ENCODE measurements at places on chromosomes 2 and 18. TPM values are rescaled to one million over a fixed set of nuclear protein-coding genes. Genes with fewer than 3 reads are reported as not detected.

DNA sequence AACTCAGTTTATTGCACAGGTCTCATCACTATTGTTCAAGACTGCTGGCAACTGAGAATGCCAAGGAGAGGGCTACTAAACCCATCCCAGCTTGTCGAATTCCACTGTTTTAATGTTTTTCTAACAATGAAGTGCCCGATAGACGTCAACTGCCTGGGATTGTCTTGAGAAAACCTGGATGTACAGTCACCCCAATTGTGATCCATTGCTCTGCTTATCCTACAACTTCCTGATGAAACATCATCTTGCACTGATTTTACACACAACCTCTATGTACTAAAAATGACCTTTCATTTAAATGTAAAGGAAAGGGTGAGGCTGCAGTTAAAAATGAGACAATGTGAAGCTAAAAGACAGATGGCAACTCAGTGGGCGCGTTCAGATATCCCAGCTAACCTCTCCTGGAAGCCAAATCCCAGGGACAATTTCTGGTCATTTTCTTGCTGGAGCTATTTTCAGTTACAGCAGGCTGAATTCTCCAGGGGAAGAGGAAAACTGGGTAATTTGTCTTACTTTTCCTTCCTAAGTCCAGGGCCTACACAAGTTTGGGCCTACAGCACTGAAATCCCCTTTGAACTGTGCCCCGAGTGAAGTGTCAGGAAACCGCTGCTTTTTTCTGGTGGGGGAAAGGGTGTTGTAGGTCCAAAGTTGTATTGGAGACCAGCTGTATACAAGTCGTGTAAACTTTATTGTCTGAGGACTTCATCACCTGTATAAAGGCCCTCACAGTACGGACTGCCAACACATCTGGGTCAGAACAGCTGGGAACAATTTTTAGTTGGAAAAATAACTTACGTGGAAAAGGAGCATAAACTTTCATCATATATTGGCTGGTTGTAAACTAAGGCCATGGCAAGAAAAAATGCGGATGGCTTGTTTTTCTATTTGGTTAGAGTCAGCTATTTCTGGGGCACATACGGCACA is 68.9 kb upstream of the LTBP1 start:
- no peak for DNase-seq

DNA sequence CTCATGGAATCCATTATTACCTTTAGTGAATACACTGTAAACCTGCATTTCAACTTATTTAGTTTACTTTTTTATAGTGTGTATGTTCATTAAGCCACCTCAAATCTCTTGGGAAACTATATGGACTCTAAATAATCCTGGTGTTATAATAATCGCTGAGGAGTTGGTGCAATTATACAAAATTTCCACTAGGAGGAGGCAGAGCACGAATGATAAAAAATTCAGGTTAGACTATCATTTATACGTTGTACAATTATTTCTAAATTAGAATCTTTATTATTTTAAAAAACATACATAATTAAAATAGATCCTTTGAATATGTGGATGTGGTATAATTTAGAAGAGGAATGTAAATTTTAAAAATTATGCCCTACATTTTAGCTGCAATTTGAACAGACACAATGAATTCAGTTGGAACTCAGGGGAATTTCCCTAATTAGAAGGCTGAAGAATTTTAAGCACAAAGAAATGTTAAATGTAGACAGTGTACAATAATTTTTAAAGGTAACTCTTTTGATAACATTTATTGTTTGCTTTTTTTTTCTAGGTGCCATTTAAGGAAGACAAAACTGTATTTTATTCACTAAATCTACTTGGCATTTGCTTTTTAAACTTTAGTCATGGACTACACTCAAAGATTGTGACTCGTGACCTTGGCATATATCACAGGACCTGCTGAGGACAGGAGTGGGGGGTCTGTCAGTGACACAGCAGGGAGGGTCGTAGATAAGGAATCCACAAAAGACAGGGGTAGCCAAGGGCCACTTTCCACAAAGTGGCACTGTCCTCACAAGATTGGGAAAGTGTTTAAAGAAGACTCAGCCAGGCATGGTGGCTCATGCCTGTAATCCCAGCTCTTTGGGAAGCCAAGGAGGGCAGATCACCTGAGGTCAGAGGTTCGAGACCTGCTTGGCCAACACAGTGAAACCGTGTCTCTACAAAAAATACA is 45.5 kb downstream of the RAB12 start:
- DNase-seq = peak; percentile 51

GRCh38 chr18:70499218-70499691 is 210.4 kb downstream of the SOCS6 start:
- no peak for DNase-seq

DNA sequence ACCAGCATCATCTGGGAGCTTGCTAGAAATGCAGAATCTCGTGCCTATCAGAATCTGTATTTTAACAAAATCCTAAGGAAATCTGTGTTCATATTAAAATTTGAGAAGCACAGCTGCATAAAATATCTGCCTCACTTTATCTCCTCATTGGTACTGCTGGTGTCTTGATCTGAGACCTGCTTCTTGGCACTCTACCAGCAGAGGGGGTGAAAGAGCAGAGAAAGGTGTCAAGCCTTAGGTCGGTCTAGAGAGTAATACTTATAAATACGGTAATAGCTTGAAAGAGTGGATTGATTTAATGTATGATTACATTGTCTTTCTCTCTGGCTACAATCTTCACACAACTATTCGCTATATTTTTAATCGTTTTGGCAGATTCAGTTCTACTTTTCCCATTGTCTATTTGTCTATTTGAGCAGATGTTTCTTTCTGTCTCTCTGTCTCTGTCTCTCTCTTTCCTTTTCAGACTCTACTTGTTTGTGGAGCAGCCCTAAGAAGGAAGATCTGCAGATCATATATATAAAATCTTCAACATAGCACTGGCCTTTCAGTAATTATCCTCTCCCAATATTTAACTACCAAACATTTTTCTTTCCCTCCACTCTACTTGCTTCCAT is 1.7 kb upstream of the GCG start:
- peak; percentile 44 for DNase-seq

DNA sequence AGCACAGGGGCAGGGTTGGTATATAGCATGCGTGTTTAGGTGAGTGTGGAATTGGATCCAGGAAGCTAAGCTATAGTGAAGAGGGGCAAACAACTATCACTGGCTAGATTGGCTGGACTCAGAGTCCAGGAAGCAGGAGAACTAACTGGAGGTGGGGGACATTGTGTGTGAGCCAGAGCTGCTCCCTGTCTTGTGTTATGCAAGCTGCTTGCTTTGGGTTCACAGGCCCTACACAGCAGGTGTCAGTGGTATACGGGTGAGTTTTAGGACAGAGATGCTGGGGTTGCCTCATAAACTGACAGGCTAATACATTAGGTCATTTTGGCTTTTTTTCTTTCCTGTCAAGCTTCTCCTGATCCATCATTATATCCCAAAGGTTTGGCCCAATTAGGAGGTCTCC is 87.5 kb downstream of the CCDC85A start:
- no peak for DNase-seq

- DNase-seq = no peak
These were observed 9.5 kb downstream of the CEBPZOS start for GRCh38 chr2:37205689-37206341.

DNA sequence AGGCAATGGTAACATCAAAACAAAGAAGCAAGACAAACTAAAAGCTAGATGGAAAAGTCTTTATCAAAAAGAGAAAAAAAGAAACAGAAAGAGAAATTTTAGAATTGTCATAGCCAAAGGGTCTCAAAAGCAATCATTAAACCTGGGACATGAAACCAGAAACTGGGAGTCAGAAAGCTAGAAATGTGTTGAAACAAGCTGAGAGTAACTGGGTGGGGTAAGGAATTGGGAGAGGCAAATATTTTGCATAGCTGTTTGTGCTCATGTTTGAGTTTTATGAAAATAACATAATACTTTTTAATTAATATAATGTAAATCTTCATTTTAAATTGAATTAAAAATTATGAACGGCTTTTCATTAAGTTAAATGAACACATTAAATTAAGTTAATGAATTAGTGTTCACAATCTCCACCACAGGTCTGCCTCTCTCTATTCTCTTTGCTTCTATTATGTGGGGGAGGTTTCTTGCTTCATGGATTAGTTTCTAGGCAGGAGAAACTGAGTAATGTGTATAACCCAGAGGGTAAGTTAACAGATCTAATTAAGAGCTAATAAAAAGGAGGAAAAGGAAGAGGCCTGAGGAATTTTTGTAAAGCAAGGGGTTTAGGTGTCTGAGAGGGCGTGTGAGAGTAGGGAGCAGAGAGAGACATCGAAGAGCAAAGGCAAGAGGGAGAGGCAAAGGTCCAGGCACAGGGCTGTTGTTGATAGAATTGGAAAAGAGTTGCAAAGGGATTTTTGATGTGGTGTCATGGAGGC is 20.0 kb upstream of the SERPINB2 start:
- DNase-seq = no peak

The OSR1 gene
- polyA plus RNA-seq = 48.7 TPM

The ARHGEF4 gene
- polyA plus RNA-seq = 1.5 TPM

The TUBA3E gene
- not detected for polyA plus RNA-seq

The CYP26B1 gene
- 0.26 TPM for polyA plus RNA-seq

The RAB6C gene
- polyA plus RNA-seq = 0.02 TPM

All from SK-N-SH (cell line).